SW 1271 (cell line): ENCODE measurements at places on chromosomes 13 and 19.

- DNase-seq = no peak
These were observed 17.5 kb upstream of the HS6ST3 start for GRCh38 chr13:96072392-96072791.

- no peak for DNase-seq
These were observed 3.8 kb downstream of the ZC3H4 start for GRCh38 chr19:47109541-47110375.

DNA sequence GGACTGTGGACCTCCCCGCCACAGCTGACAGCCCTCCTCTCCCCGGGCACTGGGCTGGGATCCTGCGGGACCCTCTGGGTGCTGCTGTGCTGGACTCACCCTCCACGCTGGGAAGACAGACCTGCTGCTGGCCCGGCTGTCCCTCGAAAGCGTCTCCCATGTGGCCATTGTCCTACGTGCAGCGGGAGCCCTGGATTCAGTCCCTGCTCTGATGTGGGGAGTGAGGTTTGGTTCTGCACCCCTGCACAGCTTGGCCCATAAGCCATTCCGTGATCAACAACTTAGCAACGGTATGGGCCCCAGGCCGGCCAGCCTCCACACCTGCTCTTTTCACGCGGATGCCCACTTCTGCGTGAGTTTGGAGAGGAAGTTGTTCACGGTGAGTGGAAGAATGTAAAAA, 195.2 kb downstream of the TEX29 start:
- no peak for DNase-seq

DNA sequence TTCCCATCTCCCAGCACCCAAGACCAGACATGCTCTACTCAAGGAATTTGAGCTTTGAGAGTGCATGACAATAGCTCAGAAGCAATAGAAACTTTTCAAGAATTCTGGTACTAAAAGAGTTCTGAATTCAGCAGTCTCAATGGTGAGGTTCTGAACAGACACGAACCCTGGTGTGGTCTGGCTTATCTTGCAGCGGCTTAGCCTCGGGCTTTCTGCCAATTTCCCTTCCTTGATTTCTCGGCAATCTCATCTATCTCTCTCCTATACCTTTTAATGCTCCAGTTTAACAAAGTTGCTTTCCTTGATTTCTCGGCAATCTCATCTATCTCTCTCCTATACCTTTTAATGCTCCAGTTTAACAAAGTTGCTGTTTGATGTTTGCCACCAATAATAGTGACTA, 174.6 kb downstream of the SPRY2 start:
- no peak for DNase-seq

DNA sequence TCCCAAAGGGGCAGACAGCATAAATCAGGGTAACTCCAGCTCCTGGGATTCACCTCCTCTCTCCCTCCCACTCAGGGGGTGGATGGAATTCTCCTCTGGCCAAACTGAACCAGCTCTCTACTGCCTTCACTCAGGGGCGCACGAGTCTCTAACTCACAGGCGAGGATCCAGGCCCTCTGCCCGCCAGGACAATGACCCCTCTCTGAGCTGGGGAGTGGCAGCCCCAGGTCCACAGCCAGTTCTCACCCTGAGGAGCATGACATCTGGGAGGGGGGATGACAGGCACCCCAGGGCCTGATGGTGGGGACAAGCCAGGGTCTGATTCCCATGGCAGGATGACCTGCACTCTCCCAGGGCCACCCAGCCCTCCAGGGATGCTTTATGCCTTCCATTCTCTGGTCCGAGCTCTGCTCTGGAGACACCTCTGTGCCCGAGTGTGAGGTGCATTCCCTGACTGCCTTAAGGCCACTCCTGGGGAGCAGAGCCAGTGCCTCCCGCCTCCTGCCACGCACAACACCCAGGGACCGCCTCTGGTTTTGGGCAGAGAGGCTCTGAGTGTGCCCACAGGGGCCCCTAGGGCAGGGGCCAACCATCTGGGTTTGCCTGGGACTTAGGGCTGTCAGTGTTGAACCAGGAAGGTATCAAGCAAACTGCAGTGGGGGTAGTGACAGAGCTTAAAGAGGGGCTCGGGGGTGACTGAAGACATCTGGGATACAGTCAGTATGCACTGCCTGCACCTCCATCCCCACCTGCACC, 66.2 kb downstream of the GNG7 start:
- no peak for DNase-seq

- DNase-seq = no peak
These were observed 315.8 kb upstream of the TSHZ3 start for GRCh38 chr19:31664997-31665396.

DNA sequence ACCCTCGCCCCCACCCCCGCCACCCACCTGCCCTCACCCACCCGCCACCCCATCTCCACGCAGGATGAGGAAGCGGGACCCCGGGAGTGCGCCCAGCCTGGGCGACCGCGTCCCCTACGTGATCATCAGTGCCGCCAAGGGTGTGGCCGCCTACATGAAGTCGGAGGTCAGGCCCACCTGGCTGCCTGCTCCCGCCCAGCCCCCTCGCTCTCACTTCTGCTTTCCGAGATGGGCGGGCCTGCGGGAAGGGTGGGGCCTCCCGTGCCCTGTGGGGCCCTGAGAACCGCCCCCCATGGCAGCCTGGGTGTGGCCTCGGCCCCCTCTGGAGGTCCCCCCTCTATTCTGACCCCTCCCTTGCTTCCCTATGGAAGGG, 3.1 kb upstream of the SPIB start:
- DNase-seq = no peak

- no peak for DNase-seq
These were observed 34.9 kb upstream of the TPP2 start for GRCh38 chr13:102561933-102562332.

GRCh38 chr19:35608251-35608650, 4.3 kb upstream of the HAUS5 start:
- no peak for DNase-seq

DNA sequence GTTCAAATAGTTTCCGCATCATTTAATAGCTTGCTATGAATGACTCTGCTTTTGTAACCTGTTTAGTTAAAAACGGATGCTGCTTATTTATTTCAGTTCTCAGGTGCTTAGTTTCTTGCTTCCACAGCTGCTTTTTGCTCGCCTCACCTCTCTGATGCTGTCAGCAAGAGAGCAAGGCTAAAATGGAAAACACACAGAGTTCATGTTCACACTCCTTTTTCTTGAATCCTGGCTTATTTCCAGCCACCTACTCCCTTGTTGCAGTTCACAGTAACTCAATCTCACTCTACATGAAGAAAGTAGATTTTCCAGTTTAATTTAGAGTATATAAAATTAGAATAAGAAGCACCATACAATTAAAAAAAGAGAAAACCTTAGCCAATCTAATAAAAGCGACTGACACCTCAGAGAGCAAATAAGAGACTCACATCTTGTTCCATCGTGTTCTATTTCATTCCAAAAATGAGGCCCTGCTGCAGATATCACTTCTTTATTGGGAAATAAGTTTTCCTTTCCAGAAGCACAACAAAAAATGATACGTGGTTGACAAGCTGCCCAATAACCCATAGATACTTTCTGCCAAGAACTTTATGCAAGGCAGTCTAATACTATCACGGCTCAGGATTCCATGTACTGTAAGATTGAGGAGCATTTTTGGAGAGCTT, 326.1 kb upstream of the SLITRK1 start:
- DNase-seq = no peak

- DNase-seq = no peak
These were observed 65.8 kb upstream of the SERP2 start for GRCh38 chr13:44307844-44308243.

DNA sequence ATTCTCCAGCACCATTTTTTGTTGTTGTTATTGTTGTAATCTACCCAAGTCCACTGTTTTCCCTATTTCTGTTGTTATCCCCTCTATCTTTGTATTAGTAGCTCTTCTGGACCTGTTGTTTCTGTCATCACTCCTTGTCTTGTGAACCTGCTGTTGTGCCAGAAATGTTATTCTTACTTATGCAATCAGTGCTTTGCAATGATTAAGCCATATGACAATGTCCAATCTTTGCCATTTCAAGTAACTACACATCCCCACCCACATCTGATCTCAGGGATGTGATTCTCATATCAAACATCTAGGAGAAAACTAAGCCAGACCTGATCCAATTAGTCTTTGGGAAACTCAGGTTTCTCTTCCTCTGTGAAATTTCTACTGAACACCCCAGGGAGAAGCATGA, 472.6 kb upstream of the KLHL1 start:
- DNase-seq = no peak

GRCh38 chr13:101982903-101983302, 418.9 kb downstream of the FGF14 start:
- DNase-seq = no peak

- no peak for DNase-seq
These were observed 165.4 kb downstream of the FLT1 start for GRCh38 chr13:28329395-28330158.

DNA sequence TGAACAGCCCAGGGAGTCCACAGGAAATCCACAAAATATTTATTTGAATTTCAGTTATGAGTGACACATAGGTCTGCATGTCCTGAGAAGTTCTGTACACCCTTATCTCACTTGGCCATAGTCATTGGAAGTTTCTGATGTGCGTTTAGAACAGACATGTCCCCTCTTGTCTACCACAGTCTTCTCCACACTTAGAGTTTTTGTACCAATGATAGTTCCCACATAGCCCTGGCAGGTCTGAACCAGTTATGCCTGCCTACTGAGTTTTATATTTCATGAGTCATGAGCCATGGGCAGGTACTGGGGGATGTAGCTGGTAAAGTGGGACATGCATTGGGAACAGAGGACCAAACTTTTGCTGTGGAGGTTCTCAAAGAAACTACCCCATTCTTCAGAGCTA, 11.3 kb downstream of the ZNF132 start:
- DNase-seq = no peak

DNA sequence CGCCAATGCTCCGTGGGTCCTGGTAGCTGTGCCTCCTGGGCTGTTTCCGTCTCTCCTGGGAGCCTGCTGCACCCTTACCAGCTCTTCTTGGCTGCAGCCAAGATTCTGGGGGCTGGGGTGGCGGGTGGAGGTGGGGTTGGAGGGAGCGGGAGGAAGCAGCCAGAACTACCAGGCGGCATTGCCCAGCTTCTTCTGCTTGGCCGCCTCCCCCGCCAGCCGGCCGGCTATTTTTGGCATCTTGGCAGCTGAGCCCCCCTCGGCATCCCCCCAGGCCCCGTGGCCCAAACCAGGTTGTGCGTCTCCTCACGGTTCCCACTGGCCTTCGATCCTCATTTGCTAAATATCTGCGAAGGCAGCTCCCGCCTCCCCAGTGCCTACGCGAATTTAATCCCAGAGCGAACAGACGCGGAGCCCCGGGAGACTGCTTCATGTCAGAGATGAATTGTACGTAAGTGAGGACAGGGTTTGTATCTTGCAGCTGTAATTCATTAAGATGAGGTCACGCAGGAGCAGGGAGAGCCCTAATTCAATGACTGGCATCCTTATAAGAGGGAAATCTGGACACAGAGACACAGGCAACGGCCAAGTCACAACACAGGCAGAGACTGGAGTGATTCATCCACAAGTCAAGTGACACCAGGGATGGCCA, 12.8 kb upstream of the PEAK3 start:
- DNase-seq = no peak

DNA sequence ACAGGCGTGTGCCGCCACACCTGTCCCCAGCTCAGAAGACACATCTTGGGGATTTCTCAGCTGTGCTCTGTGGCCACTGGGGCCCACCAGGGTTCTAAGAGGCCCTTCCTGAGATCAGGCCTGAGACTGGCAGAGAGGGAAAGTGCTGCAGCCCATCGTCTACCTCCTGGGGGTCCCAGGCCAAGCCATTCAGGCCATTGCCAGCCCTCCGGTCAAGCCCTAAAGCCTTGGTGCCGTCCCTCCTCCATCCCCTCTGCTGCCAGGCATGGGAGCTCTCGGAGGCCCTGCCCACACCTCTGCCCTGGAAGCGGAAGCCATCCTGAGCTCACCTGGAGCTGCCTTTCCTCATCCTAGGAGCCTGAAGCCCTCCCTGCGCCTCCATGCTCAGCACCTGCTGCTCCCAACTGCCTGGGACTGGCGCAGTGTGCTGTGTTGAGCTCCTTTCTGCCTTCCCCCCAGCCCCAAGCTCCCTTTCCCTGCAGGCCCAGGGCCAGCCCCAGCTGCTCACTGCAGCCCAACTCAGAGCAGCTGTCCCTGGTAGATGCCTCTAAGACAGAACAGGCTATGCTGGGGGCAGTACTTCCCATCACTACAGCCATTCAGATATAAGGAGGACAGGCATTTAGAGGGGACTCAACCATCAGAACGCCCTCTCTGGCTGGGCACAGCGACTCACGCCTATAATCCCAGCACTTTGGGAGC, 2.9 kb downstream of the SLC7A9 start:
- no peak for DNase-seq

GRCh38 chr19:991174-991931, 7.2 kb downstream of the WDR18 start:
- no peak for DNase-seq

DNA sequence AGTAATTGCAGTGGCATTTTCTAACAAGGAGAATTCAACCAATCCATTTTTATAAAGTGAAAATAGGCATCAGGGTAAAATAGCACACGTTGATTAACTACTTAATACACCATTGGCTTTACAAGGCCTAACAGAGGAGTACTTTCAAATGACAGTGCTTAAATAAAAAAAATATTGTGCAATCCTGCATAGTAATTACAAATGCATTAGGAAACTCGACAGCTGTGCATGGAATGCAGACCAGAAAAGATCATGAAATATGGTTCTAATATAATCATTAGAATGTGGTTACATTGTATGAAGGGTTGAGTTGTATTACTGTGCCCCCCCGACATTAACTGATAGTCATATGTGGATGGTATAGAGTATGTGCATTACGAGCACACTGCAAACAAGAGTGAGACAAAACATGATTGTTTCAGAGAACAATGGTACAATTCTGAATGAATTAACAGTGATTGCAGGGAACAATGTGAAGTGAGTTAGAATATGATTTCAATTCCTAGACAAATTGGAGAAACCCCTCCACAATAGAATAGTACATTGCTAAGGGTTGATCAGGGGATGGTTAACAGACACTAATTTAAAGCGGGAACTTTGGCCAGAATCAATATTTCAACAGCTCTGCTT, 270.6 kb downstream of the GPC5 start:
- DNase-seq = no peak

GRCh38 chr19:11405846-11406643, 13.1 kb downstream of the RGL3 start:
- no peak for DNase-seq

DNA sequence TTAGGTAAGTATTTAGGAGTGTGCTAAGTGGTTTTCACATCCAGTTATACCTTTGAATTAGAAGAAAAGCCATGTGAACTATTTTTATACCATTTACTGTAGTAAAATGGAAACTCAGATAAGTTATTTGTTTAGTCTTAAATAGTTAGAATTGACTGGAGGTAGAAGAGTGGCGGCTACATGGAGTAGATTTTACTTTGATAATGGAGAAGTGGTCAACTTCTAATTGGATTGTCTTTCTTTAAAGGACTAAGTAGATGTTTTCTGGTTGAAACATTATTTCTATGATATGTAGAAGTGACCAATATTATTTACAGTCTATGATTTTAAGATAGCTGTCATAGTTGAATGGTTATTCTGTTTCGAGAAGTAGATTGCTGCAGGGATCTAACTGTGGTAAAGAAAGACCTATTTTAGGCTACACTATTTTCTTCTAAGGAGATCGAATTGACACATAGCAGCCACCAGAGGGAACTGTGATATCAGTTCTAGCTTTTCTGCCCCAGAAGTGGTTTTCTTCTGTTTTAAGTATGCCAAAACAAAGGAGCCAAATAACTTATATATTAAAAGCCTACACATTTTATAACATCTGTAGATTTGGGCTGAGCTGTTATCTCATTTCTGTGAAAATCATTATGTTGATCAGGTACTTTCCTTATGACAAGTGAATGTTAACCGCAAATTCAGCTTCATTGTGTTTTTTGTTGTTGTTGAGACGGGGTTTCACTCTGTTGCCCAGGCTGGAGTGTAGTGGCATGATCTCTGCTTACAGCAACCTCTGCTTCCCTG, 26.1 kb downstream of the ZMYM2 start:
- no peak for DNase-seq
